HAP-1 (cell line): ENCODE measurements at places on chromosomes 6 and 20.

DNA sequence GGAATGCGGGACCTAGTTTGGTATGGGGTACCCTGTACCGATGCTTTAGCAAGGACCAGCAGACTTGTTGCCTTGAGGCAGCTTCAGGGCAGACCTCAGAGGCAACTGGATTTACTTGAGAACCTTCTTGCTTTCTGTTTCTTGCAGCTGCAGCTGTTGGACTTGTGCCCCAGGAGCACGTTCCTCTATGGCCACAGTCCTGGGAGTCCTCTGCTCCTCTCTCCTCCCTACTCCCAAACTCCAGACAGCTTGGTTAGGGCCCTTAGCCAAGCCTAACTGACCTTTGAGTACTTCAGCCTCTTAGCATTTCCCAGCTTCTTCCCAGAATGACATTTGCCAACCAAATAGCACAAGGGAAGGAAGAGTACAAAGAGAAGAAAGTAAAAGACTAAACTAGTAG is 34.7 kb downstream of the GHRH start:
- no peak for DNase-seq

- no peak for DNase-seq
Measured at GRCh38 chr6:157188213-157188612, 135.1 kb downstream of the TMEM242 start.

DNA sequence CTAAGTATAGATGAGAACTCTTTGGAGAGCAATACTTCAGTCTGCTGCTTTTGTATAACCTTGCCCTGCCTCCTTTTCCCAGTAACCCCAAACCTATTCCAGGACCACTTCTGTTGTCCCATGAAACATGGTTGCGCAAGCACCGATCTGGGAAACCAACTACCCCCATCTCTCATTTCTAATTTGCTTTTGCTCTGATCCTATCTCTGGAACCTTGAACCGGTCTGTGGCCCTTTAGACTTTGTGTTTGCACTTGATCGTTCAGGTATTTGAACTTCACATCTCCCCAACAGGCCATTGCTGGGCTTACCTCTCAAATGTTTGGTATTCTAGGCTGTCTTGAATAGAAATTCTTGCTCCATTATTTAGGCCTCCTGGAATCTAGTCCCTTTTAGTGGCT is 25.0 kb downstream of the L3MBTL3 start:
- DNase-seq: no peak

DNA sequence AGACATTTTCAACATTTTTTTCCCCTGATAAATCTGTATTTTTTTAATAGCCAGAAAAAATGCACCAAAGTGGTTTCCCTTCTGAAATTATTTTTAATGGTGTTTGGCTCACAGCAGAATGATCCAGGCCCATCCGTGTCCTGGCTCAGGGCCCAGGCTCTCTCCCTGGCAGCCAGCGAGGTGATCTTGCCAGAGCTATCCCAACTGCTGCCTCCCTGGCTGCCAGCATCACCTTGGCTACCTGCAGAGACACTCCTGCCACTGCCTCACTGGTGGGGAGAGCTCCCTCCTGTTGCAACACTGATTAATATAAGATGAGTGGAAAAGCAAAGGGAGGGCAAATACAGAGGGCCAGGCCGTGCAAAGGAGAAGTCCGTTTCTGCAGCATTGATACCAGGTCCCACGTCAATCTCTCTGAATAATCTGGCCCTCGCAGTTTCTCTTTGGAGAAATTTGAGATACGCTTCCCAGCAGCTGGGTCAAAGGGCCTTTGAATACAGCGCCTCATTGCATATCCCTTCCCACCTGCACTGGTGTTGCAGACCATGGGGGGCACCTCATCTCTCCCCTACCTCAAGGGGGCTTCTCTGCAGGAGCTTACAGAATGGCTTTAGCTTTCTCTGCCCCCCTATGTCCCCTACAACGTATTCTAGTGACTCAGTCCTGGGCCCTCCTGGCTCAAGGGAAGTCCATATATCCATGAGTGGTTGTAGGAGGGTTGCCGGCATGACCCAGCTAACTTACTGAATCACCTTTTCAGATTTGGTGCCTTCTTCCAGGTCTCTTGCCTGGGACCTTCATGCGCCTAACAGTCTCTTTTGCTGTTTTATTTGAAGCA is 12.8 kb upstream of the DSTN start:
- DNase-seq: no peak

DNA sequence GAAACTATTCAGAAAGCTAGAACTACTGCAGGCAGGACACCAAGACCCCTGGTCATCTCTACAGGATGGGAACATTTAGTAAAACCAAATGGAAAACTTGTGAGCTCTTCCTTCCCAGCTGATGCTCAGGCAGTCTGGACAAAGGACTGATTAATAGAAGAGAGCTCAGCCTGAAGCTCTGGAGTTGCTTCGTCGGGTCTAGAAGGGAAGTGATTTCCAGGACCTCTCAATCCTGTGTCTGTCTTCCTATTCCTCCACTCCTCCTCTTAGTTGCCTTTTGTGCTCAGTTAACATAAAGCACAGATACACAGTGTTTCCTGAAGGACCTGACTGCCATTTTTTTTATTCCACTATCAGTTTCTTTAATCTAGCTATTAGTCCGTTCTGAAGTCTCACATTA is 54.2 kb downstream of the SLC35F1 start:
- no peak for DNase-seq

- DNase-seq: no peak
Measured at GRCh38 chr20:5945963-5946362, 4.4 kb downstream of the TRMT6 start.
